Stimulated activated CD4-positive, alpha-beta T cell treated with anti-CD3 and anti-CD28 coated beads, TNF-alpha, amount 100 ng/mL, for 24 hours (primary cell): ENCODE measurements at places on chromosomes 4 and X.

DNA sequence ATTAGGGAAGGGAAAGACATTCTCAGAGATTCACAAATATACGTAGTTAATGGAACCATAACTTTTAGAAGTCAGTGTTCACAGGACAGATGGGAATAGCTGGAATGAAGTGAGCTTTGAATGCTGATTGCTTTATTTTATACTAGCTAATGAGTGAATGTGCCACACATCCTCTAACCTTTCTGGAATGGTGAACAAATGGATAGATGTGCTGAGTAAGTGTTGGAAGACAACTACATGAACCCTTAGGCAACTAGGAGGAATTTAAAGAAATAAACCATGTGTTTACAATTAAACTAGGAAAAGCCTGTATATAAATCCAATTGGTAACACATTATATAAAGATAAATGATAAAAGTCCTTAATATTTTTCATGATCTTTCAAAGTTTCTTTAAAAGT is 91.6 kb upstream of the LIMCH1 start:
- DNase-seq = no peak

- DNase-seq = no peak
Measured at GRCh38 chr4:20576861-20577260, 123.4 kb upstream of the PACRGL start.

GRCh38 chr4:142840516-142841123 is 5.5 kb downstream of the INPP4B start:
- DNase-seq = no peak

GRCh38 chr4:180618396-180618795 is 1624.8 kb upstream of the TENM3 start:
- DNase-seq = no peak

GRCh38 chrX:107675823-107676555 is 47.7 kb downstream of the PRPS1 start:
- no peak for DNase-seq

DNA sequence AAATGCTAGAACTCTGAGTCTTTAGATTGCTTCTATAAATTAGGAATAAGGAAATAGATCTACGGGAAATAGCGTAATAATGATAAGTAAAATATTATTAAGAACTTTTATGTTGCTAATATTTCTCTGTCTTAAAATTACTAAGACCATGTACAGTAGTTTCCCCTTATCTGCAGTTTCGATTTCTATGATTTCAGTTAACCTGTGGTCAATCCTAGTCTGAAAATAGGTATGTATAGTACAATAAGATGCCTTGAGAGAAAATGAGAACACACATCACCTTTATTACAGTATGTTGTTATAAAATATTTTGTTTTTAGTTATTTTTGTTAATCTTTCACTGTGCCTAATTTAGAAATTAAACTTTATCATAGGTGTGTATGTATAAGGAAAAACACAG is 92.6 kb downstream of the CCSER1 start:
- no peak for DNase-seq

DNA sequence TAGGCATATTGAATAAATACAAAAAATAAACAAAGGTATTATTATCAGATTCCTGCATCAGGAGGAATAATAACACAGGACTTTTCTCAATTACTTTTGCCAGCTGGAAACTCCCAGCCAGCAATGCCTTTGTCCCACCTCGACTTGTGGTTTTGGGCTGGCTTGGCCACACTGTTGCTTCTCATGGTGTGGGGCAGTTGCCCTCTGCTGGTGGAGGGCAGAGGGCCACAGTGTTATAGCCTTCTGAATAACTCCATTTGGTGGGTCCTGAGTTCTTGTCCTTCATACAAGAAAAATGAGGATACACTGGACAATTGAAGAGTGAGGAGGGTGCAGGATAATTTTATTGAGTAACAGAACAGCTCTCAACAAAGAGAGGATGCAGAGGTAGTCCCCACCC is 1206.0 kb upstream of the ADGRL3 start:
- DNase-seq = no peak

GRCh38 chrX:97846228-97846627 is 962.5 kb downstream of the RPA4 start:
- no peak for DNase-seq

GRCh38 chrX:105755109-105755508 is 67.2 kb upstream of the NRK start:
- DNase-seq = no peak

- DNase-seq = no peak
Measured at GRCh38 chr4:101158134-101158482, 189.2 kb downstream of the PPP3CA start.

DNA sequence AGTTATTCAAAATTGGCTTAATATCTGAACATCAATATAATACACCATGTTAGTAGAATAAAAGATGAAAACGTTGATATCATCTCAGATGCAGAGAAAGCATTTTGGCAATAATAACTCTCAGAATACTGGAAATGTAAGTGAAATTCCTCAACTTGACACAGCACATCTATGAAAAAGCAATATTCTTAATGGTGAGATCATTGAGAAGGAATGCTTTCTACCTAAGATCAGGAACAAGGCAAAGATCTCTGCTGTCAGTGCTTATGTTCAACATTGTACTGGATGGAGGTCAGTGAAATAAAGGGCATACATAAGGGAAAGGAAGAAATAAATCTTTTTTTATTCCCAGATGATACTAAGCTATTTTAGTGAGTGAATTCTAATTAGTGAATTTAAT is 40.6 kb downstream of the MRPL1 start:
- DNase-seq = no peak

- no peak for DNase-seq
Measured at GRCh38 chr4:41323706-41324105, 67.0 kb downstream of the UCHL1 start.

DNA sequence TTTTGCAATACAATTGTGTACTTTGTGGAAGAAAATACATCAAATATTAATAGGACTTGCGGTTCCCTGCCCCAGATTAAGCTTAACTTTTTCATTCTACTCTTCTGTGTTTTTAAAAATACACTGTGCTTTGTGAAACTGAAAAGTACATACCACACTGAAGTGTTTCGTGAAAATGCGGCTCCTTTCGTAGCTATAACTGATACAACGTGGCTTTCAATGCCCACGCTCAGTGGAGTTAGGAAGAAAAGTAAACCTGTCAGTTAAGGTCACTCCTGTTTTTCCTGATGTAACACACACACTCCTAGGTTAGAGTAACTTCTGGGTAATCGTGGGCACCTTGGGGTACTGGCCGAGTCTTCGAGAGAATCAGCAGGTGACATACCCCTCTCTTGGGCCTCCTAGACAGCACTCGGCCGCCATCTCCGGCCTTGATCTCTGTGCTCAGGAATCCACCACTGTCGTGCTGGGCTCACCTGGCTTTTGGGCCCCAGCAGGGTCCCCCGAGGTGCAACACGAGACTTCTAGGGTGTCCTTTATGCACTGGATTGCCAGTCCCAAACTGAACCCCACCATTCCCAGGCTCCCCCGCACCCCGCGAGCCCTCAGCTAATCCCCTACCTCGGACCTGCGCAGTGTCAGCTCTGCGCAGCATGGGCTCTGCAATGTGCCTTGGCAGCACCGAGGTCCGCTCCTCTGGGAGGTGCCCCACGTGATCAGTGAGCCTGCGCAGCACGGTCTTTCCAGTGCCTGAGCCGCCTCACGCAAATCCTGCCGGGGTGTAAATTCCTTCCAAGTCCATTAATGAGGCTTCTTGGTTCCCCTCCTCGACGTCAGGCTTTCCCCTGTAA is 162.6 kb upstream of the INTU start:
- no peak for DNase-seq

DNA sequence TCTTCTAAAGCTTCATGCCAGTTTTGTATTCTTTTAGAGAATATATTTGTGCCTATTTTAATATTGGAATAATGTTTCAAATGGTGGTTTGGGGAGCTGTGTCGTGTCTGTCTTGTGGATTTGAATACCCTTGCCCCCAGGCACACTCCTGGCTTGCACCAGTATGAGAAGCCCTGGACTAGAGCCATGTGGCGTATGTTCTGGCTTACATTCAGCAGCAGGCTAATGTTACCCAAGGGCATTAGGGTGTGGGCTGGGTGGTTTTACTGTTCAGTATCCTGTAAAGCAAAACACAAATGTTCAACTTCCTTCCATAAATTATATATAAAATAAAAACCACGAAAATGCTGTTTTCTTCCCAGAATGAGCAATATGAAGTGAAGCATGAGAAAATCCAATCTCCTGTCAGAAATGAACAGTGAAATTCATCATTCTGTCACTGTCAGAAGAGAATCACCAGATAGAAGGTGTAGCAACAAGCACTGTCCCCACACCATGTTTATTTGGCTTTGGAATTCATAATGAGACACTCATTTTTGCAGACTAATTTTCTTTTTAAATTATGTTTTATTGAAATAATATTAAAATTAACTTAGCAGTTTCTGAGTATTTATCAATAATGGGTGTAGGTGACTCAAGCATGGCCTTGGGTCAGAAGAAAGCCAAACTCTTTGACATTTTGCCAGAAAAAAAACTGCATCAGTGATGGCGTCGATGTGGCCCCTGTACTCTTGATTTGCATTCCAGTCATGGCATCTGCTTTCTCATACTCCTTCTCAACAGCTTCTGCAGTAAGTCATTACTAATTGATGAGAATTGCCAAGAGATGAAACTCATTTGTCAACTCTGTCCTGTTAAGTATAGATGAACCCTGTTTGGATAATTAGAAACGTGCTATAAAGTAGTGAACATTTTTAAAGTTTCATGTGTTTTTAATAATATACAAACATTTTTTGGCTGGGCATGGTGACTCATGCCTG is 43.8 kb downstream of the WWC2 start:
- no peak for DNase-seq

GRCh38 chr4:19636451-19636850 is 615.3 kb upstream of the SLIT2 start:
- no peak for DNase-seq

- no peak for DNase-seq
Measured at GRCh38 chr4:180284267-180284666, 1958.9 kb upstream of the TENM3 start.

GRCh38 chr4:20193141-20193936 is 58.4 kb upstream of the SLIT2 start:
- DNase-seq = no peak

- DNase-seq = no peak
Measured at GRCh38 chrX:112636951-112637581, 42.7 kb downstream of the LHFPL1 start.
